SK-N-SH treated with all-trans-retinoic acid at 6 μM for 48 hours (cell line): ENCODE measurements at places on chromosomes 12 and 14.

- ATAC-seq = peak; percentile 66
Measured at GRCh38 chr12:78881685-78882084, 17.1 kb downstream of the SYT1 start.

DNA sequence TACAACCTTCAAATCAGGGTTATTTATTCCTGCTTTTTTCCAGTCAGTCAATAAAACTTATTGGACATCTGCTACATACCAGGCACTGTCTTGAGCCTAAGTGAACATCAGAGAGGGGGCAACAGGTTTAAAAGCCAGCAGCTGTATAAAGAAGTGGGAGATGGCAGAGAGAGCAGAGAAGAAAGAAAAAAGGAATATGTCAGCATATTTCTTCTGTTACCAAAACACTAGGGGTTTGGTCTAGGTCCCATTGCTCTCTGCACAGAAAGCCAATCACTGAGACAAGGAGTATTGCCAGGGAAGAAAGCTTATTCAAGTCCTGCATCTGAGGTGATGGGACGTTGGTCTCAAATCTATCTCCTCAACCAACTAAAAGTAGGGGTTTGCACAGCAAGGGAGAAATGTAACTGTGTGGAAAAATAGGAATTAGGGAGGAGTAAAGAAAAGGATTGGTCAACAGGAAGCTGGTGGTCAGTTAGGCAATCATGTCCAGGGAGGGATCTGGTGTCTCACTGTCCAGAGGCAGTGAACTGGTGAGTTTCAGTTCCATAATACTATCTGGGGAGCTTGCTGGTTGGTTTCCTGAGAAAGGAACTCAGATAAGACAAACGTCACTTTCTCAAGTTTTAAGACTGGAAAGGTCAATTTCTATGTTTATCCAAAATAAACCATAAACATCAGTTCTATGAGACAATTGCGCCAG lies 107.5 kb downstream of the PHLDA1 start:
- no peak for ATAC-seq

GRCh38 chr14:73740618-73741326 lies 26.6 kb upstream of the PNMA1 start:
- ATAC-seq = no peak

- ATAC-seq = no peak
Measured at GRCh38 chr12:106632797-106633450, 50.1 kb downstream of the RFX4 start.

GRCh38 chr12:27982951-27983350 lies 10.4 kb upstream of the PTHLH start:
- no peak for ATAC-seq

- ATAC-seq = no peak
Measured at GRCh38 chr12:124765581-124766489, 97.8 kb downstream of the SCARB1 start.

GRCh38 chr12:89194683-89195082 lies 157.6 kb downstream of the DUSP6 start:
- no peak for ATAC-seq

DNA sequence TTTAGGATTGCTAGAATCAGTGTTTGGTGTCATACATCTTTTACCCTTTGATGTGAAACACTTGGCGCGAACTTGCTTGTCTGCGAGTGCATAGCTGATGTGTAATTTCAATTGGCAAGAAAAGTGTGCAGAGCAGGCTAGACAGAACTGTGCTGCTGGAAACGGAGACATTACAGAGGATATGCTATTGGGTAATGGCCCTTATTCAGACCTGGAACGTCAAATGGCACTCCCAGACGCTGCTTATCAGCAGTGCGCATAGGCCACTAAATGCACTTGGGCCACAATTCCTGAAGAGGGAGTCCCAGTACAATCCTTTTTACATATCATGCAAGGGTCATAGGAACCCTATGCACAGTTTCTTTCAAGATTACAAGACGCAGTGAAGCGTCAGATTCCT lies 15.7 kb upstream of the SLC10A1 start:
- no peak for ATAC-seq

- ATAC-seq = no peak
Measured at GRCh38 chr12:76587428-76588178, 28.0 kb upstream of the OSBPL8 start.

DNA sequence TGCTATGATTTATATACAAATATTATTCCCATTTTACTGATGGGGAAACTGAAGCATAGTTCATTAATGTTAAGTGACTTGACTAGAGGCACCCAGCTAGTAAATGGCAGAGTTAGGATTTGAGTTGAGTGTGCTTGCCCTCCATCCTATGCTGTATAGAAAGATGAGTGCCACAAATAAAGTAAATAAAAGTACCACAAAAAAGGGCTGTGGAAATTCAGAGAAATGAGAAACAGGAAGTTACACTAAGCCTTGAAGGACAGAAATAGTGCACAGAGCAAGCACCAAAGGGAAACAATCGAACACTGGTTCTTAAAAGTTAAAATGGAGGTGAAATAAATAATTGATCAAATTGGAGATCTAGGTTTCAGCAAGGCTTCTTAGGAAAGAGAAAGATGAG lies 9.2 kb upstream of the ABCD2 start:
- ATAC-seq = no peak

DNA sequence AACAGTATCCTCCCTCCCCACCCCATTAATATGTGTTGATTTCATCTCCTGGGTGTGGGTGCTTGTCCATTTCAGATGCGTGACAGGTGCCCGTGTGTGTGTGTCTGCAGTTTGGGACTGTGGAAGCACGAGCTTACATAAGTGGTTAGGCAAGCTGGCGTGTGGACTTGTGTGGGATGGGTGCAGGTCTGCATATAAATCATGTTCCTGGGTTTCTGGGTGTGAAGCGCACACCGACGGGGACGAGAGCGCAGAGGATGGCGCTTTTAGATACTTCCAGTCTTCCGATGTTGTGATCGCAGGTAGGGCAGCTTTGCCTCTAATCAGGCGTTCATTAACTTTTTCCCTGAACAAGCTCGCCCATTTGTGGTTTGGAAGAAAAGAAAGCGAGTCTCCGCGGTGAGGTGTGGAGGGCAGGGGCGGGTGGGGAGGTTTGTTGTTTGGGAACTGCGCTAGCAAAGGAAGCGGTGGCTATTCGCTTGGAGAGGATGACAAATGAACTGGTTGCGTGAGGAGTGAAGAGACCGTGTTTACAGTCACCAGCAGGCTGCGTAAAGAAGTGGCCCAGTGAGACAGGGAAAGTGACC lies 865 bp downstream of the RGS6 start:
- ATAC-seq = no peak

DNA sequence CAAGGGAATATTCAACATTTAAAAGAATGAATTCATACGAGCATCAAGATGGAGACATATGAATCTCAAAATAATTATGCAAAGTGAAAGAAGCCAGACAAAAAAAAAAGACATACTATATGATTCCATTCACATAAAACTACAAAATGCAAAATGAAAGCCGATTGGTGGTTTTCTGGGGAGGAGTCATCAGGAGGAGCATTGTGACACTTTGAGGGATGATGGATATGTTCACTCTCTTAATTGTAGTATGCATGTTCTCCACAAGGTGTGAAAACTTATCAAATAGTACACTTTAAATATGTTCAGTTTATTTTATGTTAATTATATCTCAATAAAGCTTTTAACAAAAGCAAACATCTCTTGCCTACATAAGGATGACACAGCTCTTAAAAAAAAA lies 13.5 kb downstream of the OLR1 start:
- ATAC-seq = no peak

- no peak for ATAC-seq
Measured at GRCh38 chr14:60188115-60188514, 22.9 kb upstream of the DHRS7 start.

DNA sequence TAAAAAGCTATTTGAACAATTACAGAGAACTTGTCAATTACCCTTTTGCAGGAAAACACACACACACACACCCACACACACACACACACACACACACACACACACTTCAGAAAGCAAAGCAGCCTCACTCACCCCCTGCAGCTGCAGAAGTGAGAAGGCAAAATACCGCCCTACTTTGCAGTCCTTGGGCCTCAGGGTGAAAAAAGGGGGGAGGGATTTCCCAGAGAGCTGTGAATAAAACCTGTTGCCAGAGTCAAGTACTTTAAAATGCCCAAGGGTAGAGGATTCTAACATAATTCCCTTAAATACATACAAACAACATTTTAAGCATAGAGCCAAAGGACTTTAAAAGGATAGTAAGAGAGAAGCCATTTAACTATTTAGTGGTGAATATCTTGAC lies 285.9 kb downstream of the MDGA2 start:
- no peak for ATAC-seq

DNA sequence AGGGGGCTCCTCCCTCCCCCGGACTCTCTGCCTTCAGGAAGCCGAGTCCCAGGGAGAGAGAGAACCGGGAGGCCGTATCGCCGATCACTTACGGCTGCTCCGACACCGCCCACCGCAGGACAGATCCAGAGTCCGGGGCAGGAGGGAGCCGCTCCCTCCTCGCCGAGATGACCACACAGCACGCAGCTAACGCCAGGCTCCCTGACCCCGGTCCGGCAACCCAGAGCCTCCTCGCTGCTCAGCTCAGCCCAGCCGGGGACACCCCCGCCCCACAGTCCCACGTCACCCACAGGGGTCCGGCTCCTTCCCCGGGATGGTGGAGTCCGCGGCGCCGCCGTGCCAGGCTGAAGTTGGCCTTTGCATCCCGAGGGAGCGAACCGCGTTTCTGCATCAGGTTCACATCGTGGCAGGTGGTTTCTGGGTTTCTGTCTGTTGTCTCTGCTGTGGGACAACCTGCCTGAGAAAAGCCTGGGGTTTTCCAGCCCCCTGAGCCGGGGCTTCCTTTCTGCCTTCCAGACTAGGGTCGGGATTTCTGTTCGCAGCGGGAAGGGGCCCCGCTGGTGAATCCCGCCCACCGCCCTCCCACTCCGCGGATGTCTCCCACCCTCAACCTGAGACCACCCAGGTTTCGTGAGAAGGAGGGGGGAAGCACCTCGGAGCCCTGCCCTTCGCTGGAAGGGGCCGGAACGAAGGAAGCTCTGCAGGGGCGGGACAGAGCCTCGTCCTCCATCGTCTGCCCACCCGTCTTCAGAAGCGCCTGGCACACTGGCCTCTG lies 61.2 kb downstream of the NOC4L start:
- ATAC-seq = peak; percentile 48

- no peak for ATAC-seq
Measured at GRCh38 chr14:49999826-50000379, 107.0 kb downstream of the ARF6 start.

- ATAC-seq = peak; percentile 85
Measured at GRCh38 chr12:51788876-51789275, 59.6 kb downstream of the FIGNL2 start.

- ATAC-seq = no peak
Measured at GRCh38 chr14:22178333-22178839, 410.6 kb downstream of the DAD1 start.

GRCh38 chr12:26318661-26319068 lies 123.3 kb downstream of the SSPN start:
- peak; percentile 86 for ATAC-seq

DNA sequence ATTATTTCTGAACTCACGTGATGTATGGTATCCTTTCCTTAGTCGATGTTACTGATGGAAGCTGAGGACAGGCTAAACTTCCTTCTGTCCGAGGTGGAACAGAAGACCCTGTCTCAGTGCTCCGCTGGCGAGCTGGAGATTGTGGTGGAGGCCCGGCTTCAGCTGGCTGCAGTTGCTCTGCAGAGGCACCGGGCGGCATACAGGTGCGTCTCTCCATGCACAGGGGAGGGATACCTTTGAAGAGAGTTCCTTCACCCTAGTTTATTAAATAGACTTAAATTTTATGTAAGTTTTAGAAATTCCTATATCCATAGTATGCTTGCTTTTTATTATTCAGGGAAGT lies 186.7 kb upstream of the NEDD1 start:
- ATAC-seq = peak; percentile 73

DNA sequence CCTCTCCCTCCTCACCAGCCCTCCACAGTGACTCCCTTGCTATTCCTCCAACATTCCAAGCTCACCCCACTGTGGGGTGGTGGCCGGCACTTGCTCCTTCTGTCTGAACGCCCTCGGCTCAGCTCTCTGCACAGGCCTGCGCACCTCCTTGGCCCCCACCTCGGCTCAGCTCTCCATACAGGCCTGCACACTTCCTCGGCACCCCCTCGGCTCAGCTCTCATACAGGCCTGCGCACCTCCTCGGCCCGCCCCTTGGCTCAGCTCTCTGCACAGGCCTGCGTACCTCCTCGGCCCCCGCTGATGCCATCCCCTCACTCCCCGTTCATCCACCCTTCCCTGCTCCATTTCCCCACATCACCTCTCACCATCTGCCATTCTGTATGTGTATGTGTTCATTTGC lies 332.7 kb upstream of the FKBP4 start:
- no peak for ATAC-seq
